ENCODE measurements at places on chromosomes 5 and 9.

DNA sequence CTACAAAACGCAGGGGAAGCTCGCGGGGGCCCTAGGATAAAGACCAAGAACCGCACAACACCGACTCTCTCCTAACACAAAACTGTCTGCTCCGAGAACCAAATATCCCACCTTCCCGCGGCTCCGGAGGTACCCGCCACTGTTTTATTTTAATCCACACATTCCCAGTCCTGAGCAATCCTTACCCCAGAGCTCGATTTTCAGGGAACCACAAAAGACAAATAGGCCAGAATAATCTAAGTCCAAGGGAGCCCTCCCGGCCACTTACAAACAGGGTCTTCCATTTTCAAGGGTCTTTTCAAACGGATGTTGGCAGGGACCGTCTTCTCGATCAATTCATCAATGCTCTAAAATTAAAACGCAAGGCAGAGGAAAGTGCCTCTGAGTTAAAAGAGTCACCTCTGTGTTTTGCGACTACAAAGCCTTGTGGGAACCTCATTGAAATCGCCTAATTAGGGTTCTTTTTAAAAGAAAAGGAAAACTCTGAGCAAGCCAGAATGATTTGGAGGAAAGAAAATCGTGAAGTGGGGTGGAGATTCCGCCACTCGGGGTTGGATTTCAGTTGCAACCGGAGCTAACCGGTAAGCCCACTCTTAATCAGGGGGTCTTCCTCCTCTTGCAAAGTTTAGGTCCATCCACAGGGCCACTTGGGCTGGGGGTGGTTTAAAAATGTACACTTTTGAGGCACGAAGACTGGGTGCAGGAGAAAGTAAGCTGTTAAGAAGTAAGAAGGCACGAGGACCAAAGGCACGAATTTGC lies 1.0 kb downstream of the GLDC start:
- DNase-seq = no peak

DNA sequence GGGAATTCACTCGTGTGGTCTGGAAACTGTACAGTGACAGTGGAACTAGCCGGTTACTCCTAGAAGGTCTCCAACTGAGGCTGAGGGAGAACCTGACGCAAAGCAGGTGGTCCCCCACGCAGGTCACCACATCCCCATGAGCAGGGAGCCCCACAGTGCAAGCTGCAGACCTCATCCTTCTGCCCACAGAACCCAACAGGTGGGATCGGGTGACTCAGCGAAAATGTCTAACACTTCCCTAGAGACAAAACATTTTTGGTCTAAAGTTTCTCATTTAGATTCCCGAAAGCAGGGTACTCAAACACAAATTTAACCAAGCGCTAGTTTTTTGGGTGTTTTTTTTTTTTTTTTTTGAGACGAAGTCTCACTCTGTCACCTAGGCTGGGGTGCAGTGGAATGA lies 62.4 kb upstream of the RETREG1 start:
- DNase-seq = no peak

- no peak for DNase-seq
Observed at GRCh38 chr5:168663276-168664004, 84.3 kb upstream of the PANK3 start.

GRCh38 chr9:34046784-34047379 lies 1.8 kb downstream of the UBAP2 start:
- DNase-seq = no peak
